ENCODE measurements at places on chromosomes 2 and 18. TPM values are rescaled to one million over a fixed set of nuclear protein-coding genes. Genes with fewer than 3 reads are reported as not detected.

Gene TTR
- total RNA-seq, result not detected

GRCh38 chr2:16604236-16604635 lies 61.4 kb downstream of the CYRIA start:
- DNase-seq, result no peak

Gene PLEKHB2
- 93.5 TPM for total RNA-seq

- DNase-seq, result no peak
Measured at GRCh38 chr18:44979748-44980147, 299.1 kb downstream of the SETBP1 start.

Gene IL36G
- not detected for total RNA-seq

DNA sequence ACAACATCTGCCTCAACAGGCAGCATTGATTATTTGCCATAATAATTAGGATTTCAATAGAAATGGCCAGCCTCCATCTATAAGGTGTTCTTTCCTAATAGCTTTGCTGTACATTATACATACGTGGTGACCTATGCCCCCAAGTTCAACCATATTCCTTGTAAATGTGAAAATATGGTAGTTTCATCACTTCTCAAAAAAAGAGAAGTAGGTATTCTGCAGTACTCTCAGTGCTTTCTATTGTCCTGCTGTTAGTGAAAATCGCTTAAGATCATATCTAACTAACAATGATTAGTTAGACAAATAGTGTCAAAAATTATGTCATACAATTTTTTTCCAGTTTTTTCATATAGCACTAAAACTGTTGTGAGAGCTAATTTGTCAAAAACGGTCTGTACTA lies 79.6 kb downstream of the SLC4A10 start:
- DNase-seq, result no peak

Measured in thyroid gland (tissue), 4 donors.